ENCODE measurements at places on chromosomes 5 and 9.

DNA sequence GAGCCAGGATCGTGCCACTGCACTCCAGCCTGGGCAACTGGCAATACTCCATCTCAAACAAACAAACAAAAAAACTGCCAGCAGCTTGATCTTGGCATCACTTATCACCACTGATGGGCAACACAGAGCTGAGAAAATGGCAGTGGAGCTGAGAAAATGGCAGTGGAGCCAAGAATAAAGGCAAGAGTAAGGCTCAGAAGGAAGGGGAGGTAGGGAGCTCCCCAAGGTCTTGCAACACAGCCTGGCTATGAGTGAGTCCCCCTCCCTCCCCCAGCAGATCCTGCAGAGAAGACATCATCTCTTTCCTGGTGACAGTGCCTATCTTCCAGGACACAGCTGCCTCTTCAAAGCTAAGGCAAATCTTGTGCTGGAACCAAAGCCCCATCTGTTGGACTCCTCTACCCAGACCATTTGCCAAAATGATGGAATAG lies 70.3 kb downstream of the UGCG start:
- no peak for DNase-seq

- no peak for DNase-seq
Measured at GRCh38 chr5:57341380-57341979, 141.1 kb downstream of the ACTBL2 start.

DNA sequence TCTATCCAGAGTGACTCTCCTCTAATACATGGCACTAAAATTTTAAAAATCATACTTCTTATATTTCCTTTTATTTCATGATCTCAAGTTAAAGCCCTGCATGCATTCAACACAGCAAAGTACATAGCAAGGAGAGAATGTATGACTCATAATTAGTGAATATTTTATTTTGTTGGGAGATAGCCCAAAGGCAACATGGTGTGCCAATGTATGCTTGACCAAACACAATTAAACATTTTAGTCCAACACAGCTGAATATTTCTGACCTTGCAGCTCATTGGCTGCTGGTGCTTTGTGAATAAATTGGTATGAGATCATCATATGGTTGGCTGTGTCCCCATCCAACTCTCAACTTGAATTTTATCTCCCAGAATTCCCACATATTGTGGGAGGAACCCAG lies 103.5 kb downstream of the NPR3 start:
- no peak for DNase-seq

DNA sequence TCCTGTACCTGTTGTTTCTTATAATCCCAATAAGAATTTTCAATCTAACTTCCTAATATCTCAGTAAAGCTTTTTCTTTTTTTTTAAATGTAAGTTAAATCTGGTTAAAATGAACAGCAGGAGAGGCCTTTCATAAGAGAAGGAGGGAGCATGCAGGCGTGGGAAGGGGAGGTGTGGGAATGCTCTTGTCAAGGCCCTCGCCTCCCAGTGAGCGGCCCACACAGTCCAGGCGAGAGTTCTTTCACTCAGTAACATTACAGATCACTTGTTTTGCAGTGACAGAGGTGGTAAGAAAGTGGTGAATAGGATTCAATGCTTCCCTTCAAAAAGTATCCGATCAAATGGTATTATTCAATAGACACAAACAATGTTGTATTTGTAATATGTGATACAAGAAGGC lies 125.0 kb downstream of the EPB41L4A start:
- DNase-seq: no peak

DNA sequence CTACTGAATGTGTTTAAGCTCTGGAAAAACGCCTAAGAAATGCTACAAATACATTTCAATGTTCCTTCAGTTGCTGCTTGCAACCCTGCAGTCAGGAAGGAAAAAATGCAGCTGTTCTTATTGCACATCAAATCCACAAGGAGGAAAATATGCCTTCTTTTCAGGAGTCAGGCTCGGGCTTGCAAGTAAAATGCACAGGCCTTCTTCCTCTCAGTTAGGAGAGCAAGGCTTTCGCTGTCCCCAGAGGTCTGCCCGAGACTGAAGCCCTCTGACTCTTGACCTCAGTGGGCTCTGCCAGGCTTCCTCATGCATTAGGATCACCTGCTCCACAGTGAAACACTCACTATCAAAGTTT lies 899 bp upstream of the SHC3 start:
- DNase-seq: peak; percentile 33

DNA sequence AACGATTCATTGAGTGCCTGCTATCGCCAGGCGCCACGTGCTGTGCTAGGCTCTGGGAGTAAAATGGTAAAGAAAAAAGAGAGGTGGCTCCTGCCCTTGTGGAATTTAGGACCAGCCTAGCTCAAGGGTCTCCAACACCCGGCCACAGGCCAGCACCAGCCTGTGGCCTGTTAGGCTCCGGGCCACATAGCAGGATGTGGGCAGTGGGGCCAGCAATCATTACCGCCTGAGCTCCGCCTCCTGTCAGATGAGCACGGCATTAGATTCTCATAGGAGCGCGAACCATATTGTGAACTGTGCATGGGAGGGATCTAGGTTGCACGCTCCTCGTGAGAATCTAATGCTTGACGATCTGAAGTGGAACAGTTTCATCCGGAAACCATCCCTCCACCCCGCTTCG lies 1.5 kb downstream of the RMRP start:
- no peak for DNase-seq

DNA sequence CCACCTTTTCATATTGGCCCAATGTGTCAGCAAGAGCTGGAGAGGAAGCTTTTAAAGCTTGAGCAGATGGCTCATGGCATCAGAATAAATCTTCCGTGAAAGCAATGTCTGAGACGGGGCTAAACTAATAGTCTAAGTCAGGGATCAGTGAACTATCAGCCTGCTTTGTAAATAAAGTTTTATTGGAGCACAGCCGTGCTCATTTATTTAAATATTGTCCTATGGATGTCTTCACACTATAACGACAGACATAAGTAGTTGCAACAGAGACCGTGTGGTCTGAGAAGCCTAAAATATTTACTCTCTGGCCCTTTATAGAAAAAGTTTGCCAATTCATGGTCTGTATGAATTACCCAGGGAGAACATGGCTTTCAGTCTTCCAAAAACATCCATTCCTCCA lies 85.6 kb upstream of the SLC44A1 start:
- no peak for DNase-seq

DNA sequence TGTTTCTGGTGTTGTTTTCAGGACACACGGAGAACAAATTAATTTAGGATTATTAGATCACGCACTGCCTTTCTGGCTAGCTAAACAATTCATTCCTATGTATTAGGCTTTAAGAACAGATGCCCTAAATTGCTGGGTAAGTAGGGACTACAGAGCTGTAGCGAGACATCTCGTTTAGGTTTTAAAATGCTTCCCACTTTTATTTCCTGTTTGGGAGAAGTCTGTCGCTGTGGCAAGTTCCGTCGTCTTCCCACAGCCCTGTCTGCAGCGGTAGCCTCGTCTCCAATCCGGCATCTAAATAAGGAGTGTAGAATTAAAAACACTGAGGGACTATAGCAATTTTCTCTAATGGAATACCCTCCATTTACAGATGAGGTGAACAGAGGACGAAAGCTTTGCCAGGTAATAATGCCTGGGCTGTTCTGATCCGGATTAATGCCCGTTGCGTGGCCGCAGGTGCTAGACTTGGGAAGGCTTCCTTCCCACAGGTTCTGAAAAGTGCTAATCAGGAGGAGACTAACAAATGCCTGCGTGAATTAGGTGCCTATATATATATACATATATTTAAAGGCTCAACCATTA lies 1.3 kb upstream of the TRIM36 start:
- peak; percentile 21 for DNase-seq

- no peak for DNase-seq
Measured at GRCh38 chr5:172776235-172776594, 5.2 kb upstream of the DUSP1 start.

GRCh38 chr9:133396952-133397351 lies 20.8 kb downstream of the STKLD1 start:
- DNase-seq: peak; percentile 86

- peak; percentile 51 for DNase-seq
Measured at GRCh38 chr9:116491219-116491618, 195.9 kb upstream of the TRIM32 start.

DNA sequence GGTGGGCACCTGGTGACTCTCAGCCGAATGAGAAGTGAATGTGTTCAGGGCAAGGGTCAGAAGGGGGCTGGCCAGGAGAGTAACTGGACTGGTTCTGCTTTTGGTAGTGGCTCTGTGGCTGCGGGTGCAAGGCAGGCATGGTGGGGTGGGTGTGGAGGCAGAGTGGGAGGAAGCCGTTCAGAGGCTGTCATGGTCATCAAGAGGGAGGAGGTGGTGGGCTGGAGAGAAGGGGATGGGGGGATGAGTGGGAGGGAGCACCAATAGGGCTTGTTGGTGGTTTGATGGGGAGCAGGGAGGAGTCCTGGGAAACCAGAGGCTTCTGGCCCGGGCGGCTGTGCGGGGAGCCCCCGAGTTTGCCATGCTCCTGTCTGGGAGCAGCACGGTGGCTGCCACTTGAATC lies 13.3 kb downstream of the FAM163B start:
- DNase-seq: no peak

DNA sequence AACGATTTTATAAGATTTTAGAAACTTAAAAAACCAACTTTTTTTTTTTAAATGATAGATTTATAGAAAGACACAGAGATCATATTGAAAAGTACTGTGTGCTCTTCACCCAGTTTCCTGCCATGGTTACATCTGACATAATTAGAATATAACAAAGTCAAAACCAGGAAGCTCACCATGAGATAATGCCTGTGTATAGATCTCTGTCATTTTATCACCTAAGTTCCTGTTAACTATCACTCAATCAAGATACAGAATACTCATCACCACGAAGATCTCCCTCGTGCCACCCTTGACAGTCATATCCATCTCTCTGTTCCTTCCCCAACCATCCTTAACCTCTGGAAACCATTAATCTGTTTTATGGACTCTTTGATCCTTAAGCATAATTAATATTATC lies 39.1 kb downstream of the POC5 start:
- DNase-seq: no peak

DNA sequence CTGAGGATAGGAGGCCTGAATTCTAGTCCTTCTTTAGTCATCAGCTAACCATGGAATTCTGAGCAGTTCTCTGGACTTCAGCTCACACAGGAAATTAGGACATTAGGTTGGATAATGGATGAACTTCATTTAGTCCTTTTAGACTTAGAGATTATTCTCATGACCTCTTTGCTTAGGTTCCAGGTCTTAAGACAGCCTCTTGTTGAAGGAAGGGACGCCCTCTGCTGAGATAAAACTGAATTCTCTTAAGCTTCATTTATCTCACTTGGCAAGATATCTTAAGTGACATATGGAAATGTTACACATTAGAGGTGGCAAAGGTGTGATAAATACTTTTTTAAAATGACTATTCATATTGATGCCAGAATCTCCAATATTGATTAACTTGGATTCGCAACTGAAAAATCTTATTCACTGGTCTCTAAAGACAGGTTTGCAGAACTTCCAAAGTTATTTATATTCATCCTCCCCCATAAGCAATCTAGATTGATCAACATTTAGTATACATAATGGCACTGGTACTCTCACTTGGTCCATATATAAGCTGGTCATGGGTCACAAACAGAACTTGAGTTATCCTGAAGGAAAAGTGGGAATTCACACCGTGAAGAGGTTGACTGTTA lies 16.9 kb upstream of the ZNF366 start:
- peak; percentile 77 for DNase-seq

DNA sequence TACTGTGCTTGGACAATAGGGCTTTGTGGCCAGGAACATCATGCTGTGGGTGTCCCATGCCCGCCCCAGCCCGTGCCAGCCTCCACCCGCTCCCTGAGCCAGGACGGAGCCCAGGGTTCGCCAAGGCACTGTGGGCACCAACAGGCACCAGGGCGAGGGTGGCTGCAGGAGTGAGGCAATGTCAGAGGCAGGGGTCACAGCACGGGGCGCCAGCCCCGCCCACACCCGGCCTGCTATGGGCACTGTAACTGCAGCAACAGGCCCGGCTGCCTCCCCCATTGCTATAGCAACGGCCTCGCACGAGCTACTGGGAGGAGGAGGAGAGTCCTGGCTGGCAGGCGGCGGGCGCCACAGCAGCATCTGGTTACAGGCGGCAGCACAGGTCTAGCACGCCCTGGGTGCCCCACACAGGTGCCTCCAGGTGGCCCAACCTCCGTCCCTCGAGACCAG lies 2.5 kb downstream of the ABCA2 start:
- no peak for DNase-seq

DNA sequence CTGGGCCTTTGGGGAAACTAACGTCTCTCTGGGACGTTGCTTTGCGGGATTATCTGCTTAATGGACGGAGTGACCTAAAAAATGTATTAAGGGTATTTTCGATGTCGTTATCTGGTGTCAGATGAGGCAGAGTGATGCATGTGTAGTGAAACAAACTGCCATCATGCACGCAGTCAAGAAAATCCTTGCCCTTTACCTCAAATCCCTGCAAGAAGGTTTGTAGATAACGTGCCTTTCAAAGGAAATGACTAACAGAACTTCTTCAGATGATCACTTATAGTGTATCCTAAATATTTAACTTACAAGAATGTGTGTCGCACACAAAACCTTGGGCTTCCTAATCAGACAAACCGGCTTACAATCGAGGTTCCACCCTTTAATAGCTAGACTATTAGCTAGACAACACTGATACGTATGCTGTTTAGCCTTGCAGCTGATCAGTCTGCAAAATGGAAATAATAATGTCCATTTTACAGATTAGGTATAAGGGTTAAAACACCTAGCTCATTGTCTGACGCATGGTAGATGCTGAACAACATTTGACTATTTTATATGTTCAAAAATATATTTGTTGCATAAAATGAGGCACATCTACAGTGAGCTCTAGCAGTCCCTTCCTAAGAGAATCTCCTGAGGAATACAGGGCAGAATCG lies 541 bp upstream of the TBCA start:
- DNase-seq: no peak

- no peak for DNase-seq
Measured at GRCh38 chr5:2570586-2570985, 180.9 kb downstream of the IRX2 start.

DNA sequence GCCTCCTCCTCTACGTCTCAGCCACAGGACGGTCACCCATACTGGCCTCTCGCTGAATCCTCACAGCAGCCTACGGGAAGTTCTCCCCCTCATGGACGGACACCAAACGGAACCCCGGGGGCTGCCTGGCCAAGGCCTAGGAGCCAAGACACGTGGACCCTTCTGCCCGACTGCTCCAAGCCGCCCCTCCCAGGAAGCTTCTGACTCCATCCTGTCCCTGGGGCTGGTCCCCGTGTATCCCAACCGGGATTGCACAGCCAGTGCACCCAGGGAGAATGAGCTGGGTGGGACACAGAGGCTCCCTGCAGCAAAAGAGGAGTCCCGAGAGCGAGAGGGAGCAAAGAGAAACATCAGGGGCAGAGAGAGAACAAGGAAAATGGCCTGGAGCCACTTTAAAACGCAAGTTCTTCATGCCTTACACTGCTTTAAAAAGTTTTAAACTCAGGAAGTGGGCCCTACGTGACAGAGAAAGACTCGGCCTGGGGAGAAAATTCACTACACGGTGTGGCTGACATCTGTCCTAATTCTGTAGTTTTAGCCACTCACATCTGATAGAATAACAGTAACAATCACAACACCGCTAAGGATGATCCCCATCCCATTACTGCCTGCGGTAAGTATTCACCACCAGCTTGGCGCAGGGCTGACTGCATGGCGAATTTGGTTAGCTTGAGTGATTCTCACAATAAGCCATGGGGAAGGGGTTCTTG lies 3.0 kb downstream of the FAM78A start:
- DNase-seq: no peak

GRCh38 chr9:10366171-10366779 lies 246.5 kb downstream of the PTPRD start:
- DNase-seq: peak; percentile 67

GRCh38 chr9:1708219-1708618 lies 306.9 kb upstream of the SMARCA2 start:
- DNase-seq: no peak
